ENCODE measurements at places on chromosomes 7 and 10.

DNA sequence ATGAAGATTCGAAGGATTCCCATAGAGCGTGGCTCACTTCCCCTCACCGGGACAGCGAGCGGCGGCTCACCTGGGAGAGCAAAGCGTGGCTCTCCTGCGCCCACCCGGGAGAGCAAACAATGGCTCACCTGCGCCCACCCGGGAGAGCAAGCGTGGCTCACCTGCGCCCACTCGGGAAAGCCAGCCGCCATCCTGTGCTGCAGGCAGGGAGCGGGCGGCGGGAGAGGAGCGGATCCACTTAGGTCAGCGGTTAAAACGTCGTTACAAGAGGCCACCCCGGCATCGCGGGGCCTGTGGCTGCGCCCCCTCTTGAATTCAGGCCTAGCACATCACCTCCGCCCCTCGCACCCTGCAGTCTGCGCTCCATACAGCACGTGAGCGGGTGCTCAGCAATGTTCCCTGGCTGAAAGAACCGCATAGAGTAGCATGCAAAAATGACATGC lies 461 bp upstream of the FIGNL1 start:
- DNase-seq, result no peak

GRCh38 chr10:51080311-51081006 lies 6.2 kb downstream of the PRKG1 start:
- DNase-seq, result no peak

DNA sequence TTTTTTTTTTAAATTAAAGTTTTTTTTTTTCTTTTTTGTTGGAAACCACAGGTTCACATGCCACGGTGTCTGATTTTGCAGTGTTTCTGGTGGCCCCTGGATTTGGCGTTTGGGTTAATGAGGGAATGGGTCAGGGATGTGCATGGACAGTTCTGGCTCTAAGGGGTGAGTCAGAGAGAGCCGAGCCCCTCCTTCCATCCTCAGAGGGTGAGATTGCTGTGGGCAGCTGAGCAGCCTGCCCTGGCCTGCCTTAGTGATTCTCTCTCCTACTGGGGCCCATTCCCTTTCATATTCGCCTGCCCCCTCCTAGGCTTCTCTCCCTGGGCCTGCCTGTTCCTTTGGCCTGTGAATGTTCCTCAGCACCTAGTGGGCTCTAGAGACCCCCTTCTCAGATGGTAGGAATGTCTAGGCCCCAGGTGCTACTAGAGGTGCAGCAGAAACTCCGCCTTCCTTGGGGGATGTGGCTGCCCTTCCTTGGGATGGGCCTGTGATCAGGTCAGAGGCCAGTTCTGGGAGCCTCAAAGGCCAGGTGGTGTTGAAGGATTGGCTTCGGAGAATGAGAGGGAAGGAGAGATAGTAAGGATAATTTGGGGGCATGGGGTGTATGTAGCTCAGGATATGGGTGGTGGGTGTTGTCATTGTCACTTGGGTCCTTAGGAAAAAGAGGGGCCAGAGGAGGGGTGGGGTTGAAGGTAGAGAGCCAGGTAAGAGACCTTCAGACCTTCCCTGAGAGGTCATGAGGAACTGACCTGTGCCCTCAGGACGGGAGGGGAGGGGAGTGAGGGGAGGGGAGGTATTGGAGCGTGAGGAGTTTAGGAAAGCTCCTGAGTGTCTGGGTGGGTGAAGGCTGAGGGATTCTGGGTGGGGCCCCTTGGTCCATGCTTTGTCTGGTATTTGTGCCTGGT lies 19.8 kb downstream of the TSPAN14 start:
- no peak for DNase-seq

DNA sequence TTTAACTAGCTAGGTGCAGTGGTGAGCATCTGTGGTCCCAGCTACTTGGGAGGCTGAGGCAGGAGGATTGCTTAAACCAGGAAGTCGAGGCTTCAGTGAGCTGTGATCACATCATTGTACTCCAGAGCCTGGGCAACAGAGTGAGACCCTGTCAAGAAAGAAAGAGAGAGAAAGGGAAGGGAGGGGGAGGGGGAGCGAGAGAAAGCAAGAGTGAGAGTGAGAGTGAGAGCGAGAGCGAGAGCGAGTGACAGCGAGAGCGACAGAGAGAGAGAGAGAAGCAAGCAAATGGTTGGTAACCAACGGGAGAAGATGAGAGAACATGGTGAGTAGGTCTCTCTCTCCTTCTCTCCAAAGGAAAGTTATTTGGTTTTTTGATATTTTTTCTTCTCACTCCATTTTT lies 69.8 kb upstream of the DGKI start:
- DNase-seq, result no peak

- DNase-seq, result no peak
Observed at GRCh38 chr7:106679153-106679931, 18.4 kb upstream of the CCDC71L start.
